ENCODE measurements at places on chromosomes 1 and 21.
A peak's percentile ranks its signal among the peaks of the same experiment; 100 is the strongest.

DNA sequence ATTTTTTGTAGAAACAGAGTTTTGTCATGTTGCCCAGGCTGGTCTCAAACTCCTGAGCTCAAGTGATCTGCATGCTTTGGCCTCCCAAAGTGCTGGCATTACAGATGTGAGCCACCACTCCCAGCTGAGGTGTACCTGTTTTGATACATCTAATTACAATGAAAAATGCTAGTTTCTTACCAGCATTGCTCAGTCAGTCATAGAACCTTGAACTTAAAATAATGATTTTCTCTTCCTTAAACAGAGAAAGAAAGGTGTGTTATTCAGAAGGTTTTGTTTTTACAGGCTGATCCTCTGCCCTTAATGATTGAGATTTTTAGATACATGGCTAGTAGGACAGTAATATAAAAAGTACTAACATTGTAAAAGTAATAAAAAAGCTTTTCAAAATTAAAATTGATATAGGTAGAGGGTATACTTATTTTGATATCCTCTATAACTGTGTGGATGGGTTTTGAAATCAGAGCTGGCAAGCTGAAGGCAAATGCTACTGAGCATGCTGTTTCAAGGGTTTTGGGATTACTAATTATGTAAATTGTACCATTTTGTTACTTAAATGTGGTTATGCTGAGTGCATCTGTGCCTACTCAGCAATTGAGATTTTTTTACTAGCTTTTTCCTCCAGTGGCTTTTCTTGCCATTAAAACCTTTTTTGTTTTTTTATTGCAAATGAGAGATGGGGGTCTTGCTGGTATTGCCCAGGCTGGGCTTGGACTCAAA, 16.1 kb downstream of the PRRC2C start:
- DNase-seq: peak; percentile 61

GRCh38 chr1:113256348-113256729, 134.0 kb upstream of the MAGI3 start:
- DNase-seq: no peak

GRCh38 chr1:207742850-207743555, 8.9 kb upstream of the CD46 start:
- no peak for DNase-seq

DNA sequence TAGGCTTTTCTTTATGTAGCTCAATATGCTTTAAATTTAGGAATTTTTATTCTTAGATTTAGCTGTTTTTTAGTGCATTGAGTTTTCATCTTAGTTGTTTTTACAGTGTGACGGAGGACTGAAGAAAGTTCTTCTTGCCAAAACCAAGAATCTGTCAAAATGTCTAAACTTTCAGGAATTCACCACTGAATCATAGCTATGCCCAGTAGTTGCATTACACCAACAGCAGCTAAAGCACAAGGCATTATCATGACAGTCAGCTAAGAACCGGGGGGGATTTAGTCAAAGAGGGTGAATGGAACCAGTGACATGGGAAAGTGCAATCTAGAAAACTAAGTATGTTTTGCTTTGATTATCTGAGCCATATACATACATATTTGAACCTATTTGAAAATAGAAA, 6.5 kb upstream of the C1orf146 start:
- DNase-seq: no peak

- DNase-seq: no peak
Observed at GRCh38 chr1:205714190-205714905, 34.0 kb upstream of the SLC45A3 start.

Measured in Karpas-422 (cell line).